Femur (tissue), 1 donor: ENCODE measurements at places on chromosomes 2 and 18.
A peak's percentile ranks its signal among the peaks of the same experiment; 100 is the strongest.

GRCh38 chr18:811892-812375 lies at the start of gene YES1:
Gene YES1, minus strand, starts transcription at chr18:812242. Its CDS starts 55,415 bp downstream, at chr18:756827.
- no peak for DNase-seq

GRCh38 chr18:50629148-50629631 lies 69.3 kb downstream of the MAPK4 start:
- no peak for DNase-seq

- DNase-seq, result no peak
Measured at GRCh38 chr2:67318031-67318430, 79.1 kb upstream of the ETAA1 start.

DNA sequence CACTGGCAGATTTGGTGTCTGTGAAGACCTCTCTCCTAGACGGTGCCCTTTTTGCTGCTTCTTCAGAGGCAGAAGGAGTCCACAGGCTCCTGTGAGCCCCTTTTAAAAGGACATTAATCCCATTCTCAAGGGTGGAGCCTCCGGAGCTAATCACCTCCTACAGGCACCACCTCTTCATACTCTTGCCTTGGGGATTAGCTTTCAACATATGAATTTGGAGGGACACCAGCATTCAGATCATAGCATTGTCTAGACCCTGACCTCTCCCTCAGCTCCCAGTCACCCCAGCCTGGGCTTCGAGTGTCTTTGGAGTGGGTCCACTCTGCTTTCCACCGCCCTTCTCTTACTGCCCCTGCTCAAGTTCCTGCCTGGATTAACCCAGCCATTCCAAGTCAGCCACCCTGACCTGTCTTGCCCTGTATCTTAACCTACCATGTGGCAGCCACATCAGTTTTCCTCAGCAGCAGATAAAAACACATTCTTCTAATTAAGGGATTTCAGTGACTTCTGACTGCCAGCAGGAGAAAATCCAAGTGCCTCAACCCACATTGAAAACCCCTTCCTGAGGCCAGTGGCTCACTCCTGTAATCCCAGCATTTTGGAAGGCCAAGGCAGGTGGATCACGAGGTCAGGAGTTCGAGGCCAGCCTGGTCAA lies 6.1 kb upstream of the NCL start:
- no peak for DNase-seq

GRCh38 chr18:10995550-10995949 lies 153.8 kb downstream of the PIEZO2 start:
- no peak for DNase-seq

- DNase-seq, result no peak
Measured at GRCh38 chr2:55099878-55100820, 49.9 kb upstream of the RTN4 start.

DNA sequence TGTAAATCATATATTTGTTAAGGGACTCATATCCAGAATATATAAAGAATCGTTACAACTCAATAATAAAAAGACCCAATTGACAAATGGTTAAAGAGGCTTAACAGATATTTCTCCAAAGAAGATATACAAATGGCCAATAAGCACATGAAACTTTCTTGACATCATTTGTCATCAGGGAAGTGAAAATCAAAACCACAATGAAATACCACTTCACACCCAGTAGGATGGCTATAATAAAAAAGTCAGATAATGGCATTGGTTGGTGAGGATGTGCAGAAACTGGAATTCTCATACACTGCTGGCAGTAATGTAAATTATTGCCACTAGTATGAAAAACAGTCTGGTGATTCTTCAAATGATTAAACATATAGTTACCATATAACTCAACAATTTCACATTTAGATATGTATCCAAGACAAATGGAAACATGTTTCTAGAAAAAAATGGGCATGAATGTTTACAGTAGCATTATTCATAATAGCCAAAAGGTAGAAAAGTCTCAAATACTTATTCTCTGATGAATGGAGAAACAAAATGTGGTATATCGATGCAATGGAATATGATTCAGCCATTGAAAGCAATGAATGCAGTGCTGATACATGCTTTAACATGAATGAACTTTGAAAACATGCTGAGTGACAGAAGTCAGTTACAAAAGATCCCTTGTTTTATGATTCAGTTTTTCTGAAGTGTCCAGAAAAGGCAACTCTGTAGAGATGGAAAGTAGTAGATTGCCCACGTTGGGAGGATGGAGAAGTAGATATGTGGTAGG lies 304.6 kb upstream of the ZEB2 start:
- no peak for DNase-seq

DNA sequence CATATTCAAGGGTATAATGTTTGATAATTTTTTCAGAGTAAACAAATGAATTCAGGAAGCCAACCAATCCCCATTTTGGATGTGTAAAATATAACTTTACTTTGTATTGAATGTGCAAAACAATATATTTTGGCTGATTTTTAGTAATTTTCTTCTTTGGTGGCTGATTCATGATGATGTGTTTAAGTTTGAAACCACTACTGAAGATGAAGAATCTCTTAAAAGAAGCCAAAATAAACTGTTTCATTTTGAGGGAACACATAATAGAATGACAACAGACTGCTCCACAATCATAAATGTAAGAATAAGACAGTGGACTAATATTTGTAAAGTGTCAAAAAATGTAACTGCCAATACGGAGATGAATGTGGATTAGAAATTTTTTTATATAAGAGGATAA lies 52.5 kb upstream of the TRIM43 start:
- no peak for DNase-seq

DNA sequence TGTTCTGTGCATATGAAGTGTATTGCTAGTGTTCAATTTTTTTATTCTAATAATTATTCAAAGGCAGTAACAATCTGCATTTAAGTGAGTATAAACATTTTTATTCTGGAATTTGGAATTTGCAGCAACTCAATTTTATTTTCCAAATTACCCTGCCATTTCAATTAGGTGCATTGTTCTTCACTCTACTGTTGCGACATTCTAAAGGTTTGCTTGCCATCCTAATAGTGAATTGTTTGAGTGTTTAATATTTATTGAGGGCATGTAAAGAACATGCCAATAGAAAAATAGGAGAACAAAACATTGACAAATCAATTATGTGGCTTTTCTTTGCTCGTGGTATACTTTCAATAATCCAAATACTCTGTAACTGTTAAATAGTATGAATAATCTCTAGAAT lies 18.0 kb downstream of the MEIS1 start:
- no peak for DNase-seq

GRCh38 chr2:109609352-109610024 lies 4.3 kb downstream of the SEPTIN10 start:
- no peak for DNase-seq

DNA sequence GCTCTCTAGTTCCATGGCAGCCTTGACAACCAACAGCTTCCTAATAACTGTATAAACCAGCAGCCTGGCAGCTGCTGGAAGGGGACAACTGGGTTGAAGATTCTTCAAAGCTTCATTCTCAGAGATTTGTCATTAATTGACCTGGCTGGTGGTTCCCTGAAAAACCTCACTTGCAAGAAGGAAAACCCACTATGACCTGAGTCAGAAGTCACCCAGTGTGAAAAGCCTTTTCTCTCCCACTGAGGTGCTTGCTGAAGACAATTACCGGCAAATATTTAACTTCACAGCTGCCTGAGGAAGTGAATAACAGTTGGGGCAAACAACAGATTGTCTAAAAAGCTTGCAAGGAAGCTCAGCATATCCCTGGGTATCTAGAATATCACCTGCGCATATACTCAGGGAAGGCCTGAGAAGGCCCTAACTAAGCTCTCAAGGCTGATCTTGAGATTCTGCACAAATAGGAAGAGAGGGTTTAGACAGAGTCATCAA lies 49.9 kb downstream of the CRACDL start:
- no peak for DNase-seq

DNA sequence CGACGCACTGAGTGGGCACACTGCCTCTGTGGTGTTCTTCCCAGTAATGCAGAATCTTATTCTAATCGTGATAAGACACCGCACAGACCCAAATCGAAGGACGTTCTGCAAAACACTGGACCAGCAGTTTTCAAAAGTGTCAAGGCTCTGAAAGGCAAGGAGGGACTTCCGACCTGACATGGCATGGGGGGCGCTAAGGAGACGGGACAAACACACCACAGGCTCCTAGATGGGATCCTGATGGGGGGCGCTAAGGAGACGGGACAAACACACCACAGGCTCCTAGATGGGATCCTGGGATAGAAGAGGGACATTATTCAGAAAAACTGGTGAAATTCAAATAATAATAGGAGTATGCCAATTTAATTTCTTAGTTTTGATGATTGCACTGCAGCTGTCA lies 191.4 kb downstream of the LDLRAD4 start:
- DNase-seq, result no peak

DNA sequence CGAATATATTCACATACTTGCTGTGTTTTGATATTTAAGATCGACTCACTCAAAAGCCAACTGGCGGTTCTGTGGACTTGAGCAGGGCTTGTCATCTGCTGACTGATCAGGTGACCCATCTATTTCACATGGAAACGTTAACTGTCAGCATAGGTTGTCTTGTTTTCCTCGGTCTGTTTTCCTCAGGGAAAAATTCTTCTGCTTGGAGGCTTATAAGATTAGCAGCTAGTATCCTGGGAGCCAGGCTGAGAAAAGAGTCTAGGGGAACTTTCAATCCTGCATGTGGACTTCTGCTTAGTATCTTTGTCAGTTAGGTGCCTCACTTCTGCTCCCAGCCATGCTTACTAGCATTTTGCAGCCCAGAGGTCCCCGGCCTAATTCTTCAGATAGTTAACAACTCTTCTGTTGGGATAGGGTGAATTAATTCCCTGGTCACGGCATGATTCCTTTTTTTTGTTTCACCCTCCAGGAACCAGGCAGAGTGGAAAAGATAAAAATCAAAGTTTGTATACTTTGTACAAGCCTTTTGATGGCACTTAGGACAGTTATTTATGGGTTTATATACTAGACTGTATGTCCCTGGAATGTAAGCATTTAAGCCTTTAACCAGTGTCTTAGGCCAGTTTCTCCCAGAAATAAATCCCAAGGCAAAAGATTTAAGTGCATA lies 226.0 kb downstream of the GULP1 start:
- no peak for DNase-seq

DNA sequence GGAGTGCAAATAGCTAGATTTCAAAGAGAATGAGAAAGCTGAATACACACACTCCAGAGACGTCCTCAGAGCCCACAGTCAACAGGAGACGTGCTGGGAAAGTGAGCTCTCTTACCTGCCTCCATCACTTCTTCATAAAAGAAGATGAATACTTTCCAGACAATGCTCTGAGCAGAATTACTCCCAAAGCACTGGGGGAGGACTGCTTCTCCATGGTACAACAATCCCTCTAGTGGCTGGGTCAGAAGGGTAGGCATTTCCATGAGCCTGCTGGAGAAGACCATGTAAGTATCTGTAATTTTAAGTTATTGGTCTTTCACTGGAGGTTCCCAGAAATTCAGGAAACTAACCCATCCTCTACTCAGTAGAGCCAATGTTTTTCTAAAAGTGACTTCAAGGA lies 190.3 kb downstream of the RBM43 start:
- DNase-seq, result no peak

DNA sequence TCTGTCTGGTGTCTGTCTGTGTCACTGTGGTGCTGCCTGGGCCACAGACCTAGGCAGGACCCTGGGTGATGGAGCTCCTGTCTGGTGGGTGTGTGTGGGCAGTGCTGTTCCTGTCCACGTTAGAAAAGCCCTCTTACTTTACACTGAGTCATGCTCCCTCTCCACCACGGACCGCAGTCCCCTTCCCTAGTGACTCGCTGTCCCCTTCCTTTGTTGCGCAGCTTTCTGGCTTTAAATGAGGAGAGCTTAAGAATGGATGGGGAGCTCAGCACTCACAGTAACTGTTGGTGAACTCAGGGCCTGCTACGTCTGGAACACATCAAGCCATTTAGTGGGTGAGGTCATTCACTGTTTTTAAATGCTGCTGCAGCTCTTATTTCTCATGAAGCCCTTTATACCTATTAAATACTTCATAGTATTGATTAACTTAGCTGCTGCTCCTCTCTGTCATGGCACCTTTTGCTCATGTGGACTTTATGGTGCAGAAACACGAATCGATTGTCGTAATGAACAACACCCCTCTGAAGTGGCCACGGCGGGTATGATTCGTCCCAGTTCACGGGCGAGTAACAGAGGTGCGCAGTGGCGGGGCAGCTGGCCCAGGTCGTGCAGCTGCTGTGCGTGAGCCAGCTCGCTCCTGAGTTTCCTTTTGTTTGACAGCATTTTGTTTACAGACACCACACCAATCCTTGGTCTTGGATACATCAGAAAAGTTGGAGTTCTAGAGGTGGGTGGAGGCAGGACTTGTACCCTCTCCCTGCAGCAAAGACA lies 100.4 kb downstream of the LDLRAD4 start:
- DNase-seq, result no peak

DNA sequence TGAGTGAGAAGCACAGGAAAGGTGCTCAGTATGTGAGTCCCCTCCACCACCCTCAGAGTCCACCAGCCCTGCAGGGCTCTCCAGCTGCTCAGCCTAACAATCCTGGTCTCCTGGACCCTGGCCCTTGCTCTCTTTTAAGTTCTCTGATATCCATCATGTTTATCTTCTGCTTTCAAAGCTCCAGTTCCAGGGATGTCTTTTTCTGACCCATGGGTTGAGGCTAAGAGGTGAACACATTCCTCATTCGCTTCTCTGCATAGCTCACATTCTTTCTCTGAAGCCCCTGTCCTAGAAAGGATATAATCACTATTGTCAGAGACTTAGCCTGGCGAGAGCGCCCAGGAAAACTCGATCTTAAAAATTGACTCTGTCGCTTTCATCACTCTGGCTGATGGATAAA lies 86.4 kb downstream of the ARL4C start:
- no peak for DNase-seq

GRCh38 chr2:83686863-83687262 lies 772.2 kb downstream of the SUCLG1 start:
- DNase-seq, result no peak

- no peak for DNase-seq
Measured at GRCh38 chr2:226579519-226579918, 220.1 kb downstream of the IRS1 start.

- no peak for DNase-seq
Measured at GRCh38 chr2:29518646-29519337, 402.6 kb downstream of the ALK start.

- peak; percentile 83 for DNase-seq
Measured at GRCh38 chr2:229980431-229981184, 58.3 kb downstream of the FBXO36 start.

DNA sequence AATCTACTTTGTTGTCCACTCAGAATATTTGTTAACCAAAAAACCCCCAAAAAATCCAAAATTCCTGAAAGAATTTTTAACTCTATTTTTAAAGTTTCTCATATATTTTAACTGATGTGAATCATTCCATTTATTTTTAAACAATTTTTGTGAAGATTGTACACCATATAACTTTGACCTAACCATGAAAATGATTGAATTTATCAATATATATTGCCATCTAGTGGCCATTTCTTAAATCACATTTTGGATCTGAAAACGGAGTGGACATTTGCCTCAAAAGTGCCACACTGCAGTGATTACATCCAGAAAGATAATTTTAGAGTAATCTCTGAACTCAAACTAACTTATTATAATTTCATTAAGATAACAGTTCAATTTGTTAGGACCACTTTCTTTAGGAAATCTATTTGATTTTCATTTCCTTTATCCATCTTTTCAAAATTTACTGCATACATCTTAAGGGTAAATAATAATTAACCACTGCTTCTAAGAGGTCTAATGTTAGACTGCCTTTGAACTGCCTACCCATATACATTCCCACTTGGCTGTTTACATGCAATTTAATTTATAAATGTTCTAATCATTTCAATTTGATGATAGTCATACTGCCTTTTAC lies 71.1 kb downstream of the DSC3 start:
- no peak for DNase-seq

GRCh38 chr2:68238955-68239822 lies 13.1 kb downstream of the PPP3R1 start:
- DNase-seq, result no peak

- DNase-seq, result no peak
Measured at GRCh38 chr2:30457296-30457695, 10.2 kb downstream of the LCLAT1 start.
